ENCODE measurements at places on chromosomes 2 and 18.

DNA sequence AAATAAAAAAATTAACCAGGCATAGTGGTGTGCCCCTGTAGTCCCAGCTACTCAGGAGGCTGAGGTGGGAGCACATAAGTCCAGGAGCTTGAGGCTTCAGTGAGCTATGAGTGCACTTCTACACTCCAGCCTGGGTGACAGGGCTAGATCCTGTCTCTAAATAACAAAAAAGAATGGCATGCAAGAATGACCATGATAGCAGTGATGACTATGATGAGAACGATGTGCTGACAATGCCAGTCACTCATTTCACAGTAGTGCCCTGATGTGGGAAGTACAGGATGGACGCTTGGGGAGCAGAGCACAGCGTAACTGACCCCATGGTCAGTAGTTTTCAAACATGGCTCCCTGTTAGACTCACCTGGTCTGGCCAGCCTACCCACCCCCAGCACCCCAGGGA is 139.1 kb downstream of the VAPA start:
- no peak for DNase-seq

DNA sequence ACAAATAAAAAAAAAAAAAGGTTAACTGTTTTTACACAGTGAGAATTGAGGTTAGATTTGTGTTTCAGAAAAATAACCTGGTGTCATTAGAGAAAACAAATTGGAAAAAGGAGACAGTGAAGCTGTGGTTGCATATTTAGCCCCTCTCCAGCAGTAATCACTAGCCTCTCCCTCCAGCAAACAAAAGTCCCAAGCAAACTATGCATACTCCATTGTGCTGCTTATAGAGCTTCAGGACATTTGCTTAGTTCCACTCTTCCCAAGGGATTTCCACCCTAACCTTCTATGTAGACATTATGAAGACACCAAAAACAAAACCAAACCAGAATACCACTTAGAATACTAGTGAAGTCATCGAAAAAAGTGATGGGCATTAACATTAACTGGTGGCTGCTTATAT is 534.2 kb upstream of the CDH2 start:
- no peak for DNase-seq

DNA sequence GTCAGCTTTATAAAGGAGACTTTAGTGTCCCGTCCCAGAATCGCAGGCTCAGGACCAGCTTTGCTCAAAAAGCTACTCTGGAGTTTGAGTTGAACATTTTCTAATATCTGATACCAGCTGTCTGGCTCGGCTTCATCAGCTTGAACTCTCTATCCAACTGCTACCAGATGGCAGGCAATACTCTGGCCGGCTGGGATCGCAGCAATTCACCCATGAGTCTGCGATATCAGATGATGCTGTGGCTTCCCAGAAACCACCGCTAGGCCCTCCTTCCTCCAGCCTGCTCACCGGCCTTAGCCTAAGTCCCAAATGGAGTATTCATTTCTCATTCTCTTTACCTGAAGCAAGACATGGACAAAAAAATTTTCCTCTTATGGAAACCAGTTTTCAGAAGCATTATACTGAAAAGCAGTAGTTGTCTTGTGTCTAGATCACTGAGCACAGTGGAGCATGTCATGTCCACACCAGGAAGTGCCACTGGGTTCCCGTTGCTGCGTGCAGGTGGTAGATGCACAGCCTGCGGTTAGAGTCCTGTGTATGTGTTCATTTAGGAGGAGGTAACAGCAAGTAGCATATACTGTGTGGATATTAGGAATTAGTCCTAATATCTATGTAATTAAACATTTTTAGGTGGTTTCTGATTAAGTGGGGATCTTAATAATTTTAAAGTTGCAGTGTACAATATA is 162.0 kb upstream of the SOX11 start:
- no peak for DNase-seq

DNA sequence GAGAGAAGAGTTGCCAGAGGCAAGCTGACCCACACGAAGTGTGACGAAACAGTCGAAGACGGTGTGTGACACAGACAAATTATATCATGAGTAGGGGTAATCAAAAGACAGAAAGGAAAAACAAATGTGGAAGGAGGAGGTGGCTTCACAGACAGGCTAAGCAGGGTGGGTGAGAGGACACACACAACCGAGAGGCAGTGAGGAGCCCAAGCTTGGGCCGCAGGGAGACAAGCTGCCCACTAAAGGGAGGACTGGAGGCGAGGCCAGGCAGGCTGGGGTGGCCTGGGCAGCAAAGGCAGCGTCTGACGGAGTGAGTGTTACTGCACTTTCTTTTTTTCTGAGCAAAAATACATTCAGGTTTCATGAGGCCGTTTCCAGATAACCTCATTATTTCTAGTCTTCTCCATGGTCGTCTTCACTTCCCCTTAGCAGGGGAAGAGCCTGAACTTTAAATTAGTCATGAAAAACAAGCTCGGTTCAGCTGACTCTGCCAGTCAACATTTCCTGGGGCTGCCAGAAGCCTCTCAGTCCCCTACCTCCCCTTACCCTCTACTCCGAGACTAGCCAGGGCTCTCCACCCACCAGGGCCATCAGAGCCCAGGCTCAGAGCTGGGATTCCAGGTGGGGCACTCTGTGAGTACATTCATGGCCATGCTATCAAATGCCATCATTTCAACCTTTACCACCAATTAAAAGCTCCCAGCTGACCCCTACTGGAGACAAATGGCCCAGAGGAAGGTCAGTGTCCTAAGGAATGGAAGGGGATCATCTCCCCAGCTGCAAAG is 13.8 kb upstream of the ZFP36L2 start:
- peak; percentile 23 for DNase-seq

DNA sequence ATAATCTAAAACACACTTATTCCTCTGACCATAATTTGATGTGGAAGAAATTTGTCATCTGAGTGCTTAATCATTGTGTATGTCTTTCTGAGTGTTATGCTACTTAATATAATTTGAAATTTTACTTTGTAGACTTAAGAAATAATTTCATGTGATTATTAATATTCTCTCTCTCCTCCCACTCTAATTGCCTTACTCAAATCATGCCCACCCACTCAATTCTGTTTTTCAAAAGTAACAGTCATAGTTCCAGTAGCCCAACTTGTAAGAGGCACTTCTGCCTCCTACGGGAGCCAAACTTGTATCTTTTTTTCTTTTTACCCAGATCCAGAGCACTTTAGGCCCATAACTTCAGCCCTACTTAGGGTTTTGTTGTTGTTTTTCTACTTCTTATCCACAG is 18.5 kb upstream of the KYNU start:
- no peak for DNase-seq

GRCh38 chr2:179354739-179355537 is 90.3 kb upstream of the SESTD1 start:
- DNase-seq = no peak

DNA sequence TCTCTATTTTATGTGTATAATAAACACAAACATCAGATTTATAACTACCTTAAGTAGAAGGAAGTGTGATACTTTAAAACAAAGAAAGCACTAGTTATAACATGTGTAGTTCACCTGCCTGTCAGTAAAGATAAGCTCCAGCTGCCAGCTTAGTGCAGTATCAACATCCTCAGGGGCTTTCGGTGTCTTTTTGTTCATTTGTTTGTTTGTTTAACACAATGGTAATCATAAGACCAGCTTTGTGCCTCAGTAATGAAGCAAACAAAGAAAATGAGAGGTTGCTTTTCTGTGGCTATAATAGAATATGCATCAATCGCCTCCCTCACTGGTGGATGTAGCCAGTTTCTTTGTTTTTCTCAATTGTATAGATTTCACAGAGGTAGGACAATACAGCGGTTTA is 1499.0 kb upstream of the TMEFF2 start:
- DNase-seq = no peak

DNA sequence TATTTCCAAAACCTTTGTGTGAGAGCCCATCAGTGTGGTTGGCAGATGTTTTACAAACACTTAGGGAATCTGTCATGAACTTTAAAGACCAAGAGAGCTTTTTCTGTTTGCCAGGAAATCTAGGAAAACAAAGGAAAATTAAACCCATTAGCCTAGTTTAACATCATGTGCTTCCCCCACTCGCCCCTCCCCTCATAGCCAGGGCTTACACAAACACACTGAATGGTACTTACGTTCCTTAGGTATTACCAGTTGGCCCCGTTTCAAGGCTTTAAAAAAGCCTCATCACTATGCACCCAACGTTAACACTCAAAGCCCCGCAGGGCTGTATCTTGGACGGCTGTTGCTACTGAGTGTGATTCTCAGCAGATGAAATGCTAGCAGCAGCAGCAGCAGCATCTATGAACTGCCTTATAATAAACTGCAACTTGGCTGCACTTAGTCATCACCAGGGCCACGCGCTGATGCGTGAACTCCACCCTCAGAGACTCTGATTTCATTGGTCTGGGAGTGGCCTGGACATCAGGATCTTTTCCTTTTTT is 20.1 kb upstream of the TTC39C start:
- peak; percentile 73 for DNase-seq

- DNase-seq = no peak
Measured at GRCh38 chr2:39432701-39433100, 4.4 kb downstream of the MAP4K3 start.

DNA sequence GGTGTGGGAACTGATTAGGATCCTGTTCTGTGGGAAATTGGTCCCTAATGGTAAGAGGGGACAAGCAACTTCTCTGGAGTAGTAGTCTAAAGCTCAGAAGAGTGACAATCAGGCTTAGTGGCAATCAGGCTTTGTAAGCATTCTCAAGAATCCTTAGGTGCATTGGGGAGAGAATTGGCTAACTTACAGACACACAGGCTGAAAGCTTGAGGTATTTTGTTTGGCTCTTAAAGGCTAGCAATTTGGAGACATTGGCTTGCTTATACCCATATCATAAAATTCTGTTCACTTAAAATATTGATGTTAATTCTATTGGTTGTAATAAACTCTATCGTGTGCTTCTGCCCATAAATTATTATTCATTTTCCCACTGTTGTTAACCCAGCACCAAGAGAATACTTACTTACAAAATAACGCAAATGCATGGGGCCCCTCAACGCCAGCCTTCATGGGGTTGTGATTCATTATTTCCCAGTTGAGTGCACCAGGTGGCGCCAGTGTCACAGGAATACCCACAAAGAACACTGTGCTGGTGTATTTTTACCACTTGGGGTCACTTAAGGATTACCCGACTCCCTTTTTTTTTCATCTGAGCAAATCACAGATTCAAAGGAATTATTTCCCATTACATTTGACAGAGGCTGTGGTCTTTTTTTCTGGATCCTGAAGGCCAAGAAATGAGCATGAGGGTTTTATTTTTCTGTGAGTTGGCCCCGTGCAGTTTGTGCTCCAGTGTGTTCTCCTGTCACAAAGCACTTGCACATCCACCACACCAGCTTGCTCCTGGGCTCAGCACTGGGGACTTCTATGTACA is 45.5 kb downstream of the DDX1 start:
- peak; percentile 62 for DNase-seq

GRCh38 chr2:166140932-166141331 is 13.1 kb upstream of the SCN1A start:
- DNase-seq = no peak

DNA sequence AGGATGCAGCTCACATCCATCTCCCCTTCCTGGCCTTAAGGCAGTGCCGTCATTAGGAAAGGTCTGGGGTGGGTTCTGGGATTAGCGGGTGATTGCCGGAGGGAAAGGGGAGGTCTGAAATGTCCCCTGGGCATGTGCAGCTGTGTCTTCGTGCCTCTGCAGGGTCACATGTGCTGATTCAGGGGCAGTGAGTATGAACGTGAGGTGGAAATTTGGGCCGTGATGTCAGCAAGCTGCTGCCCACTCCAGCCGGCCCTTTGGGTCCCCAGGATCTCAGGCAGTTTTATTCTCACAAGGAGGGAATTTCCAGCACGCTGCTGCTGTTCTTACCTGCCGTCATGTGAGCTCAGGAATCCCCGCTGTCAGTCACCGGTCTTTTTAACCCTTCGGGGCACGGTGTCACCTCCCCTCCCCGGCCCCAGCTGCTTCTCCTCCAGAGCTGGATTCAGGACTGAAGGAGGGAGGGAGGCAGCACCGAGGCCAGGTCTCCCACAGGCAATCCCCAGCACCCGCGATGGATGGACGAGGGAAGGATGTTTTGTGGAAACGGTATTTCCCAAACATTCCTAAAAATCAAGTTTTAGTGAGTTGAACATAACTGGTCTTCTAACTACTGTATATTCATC is 23.5 kb downstream of the GPR35 start:
- peak; percentile 37 for DNase-seq

- DNase-seq = no peak
Measured at GRCh38 chr2:19944205-19944845, 42.5 kb upstream of the TTC32 start.

DNA sequence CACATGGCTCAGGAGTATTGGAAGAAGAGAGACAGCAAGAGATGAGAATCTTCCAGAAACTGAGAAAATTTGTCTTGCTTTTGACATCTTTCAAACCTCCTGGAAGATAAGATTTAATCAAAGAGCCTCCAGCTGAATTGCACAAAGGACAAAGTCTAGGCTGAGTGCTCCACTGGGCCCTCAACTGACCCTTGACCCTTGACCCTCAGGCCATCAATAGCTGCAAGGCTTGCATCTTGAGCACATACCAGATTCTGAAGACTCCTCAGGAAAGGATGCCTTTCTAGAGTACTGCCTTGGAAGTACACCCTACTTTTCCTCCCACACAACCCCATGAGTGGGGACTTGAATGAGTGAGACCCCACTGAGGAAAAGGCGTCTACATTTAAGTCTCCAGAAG is 1125.5 kb downstream of the BCL11A start:
- no peak for DNase-seq

DNA sequence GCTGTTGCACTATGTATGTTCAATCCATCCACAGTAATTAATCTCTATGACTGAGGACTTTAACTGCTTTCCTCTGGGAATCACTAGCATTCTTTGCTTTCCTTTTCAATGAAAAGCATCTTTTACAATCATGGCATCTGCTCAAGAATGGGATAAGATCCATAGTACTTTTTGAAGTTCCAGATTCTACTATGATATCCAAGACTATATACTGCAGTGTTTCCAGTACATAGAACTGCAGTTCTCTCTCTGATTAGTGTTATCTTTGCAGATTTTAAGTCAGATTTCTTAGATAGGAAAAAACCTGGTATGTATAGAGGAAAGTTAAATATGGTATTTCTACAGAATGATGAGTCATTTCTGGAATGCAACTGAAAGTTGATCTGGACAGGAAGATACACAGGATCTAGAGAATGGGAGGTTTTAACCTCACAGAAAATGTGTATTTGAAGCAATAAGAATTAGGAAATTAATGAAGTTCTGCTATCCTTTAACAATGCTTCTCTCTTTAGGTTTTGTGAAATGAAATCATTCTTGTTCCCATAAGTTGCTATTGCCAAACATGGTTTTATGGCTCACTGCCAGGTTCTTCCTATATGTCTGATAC is 670.7 kb downstream of the ERBB4 start:
- peak; percentile 32 for DNase-seq

DNA sequence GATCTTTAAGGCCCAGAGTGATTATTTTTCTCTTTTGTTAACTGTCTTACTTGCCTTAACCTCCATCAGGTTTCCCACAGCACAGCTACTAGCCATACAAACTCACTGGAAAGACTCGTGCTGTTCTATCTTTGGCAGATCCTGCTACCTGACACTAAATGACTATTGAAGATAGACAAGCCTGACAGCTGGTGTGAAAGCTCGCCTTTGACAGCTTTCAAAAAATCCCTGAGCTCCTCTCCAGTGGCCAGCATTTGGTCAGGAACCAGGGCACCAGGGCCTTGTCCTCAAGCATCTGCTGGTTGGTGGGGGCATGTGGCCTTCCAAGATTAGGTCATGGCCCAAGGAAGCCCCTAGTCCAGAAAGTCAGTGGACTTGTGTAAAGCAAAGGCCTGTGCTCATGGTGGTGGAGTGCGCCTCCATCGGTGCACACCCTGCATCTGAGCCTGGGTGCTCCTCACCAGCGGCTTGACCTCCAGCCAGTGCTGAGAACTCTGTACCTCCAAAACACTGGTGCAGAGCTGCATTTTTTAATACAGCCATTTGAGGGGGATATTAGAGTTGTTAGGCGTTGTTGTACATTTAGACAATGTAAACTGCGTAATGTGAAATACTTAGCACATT is 158.5 kb downstream of the NCK2 start:
- DNase-seq = no peak
